ENCODE measurements at places on chromosomes 2 and 18.

GRCh38 chr2:218403810-218404209 lies 4.1 kb downstream of the CTDSP1 start:
- DNase-seq, result no peak

GRCh38 chr2:127158614-127159290 lies 51.8 kb upstream of the BIN1 start:
- no peak for DNase-seq

DNA sequence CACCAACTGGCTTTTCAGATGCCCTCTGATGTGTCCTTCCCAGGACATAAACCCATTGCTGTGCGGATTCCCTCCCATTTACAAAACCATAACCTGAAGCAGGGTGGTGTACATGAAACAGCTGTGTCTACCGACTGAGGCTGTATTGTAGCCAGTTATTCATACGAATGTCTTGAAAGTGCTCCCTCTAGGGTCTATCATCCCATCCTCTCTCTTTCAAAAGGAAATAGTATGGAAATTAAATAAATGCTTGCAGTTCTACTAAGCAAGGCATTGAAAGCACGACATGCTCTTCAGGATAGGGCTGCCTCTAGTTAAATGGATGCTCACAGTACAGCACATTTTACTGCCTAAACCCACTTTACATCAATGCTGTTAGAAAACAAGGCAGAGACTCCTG lies 112.2 kb upstream of the PXDN start:
- no peak for DNase-seq

- no peak for DNase-seq
These were observed 14.0 kb downstream of the ITM2C start for GRCh38 chr2:230878599-230879188.

- no peak for DNase-seq
These were observed 42.4 kb downstream of the CYB5A start for GRCh38 chr18:74249181-74249968.

DNA sequence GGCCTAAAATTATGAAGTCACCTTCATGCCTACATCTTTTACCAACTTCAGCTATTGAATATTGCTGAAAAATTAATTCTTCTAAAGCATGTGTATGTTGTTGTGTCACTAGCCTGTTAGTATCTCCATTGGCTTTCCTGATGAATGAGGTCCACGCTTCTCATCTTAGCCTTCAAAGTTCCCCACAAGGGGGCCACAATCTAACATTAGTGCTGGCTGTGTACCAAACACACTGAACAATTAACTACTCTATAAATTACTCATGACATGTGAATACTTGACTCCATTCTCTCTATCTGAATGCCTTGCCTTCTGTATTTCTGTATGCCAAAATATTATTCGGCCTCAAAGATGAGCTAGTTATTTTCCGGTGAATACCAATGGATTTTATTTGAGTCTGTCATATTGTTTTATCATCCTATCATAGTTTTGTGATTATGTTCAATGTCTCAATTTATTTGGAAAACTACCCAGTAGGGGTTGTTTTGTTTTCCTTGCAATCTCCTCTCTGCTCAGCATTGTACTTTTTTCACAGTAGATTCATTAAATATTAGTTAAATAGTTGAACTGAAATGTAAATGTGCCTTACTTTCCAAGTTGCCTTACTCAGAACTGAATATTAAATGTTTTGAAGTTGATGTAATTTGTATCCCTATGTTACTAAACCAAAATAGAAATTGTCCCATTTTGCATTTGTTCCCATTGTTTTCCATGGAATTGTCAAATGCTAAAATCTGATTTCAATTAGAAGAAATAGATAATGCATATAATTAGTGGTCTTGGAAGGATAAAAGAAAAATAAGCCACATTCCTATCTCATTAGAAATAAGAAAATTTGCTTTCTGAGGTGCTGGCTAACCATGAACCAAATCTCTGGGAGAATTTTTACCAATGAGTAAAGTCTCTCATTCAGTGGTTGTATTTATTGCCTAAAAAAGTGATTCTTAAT lies 208.4 kb upstream of the COL3A1 start:
- no peak for DNase-seq

- no peak for DNase-seq
These were observed 753 bp upstream of the HOXD3 start for GRCh38 chr2:176156301-176156806.

DNA sequence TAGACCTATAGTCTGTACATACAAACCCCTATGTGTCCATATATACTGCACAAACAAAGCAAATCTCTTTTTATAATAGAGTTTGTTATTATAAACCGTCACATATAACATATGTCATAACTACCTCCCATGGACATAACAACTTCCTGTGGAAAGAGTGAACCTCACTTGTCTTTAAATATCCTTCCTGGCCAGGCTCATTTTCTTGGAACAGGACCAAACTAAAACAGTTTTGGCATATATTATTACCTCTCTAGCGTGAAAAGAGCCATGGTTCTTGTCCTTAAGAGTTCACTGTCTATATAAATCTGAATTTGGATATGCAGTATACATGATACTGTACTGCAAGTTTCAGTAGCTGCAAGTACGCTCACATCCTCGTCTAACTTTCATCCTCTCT lies 28.3 kb upstream of the DNAJC27 start:
- no peak for DNase-seq

GRCh38 chr18:9803698-9804516 lies 81.9 kb upstream of the TXNDC2 start:
- no peak for DNase-seq

GRCh38 chr2:68594674-68595492 lies 48.5 kb upstream of the PROKR1 start:
- peak; percentile 40 for DNase-seq

GRCh38 chr2:188527581-188527993 lies 235.9 kb downstream of the GULP1 start:
- no peak for DNase-seq

GRCh38 chr2:120660771-120661459 lies 74.8 kb upstream of the GLI2 start:
- DNase-seq, result no peak

- no peak for DNase-seq
These were observed 21.5 kb upstream of the ALKAL2 start for GRCh38 chr2:309148-309953.

GRCh38 chr2:207983641-207984042 lies 41.7 kb downstream of the PLEKHM3 start:
- DNase-seq, result no peak

GRCh38 chr18:57595347-57595746 lies 8.8 kb upstream of the FECH start:
- no peak for DNase-seq

- no peak for DNase-seq
These were observed 12.7 kb upstream of the KCNK3 start for GRCh38 chr2:26679867-26680266.

DNA sequence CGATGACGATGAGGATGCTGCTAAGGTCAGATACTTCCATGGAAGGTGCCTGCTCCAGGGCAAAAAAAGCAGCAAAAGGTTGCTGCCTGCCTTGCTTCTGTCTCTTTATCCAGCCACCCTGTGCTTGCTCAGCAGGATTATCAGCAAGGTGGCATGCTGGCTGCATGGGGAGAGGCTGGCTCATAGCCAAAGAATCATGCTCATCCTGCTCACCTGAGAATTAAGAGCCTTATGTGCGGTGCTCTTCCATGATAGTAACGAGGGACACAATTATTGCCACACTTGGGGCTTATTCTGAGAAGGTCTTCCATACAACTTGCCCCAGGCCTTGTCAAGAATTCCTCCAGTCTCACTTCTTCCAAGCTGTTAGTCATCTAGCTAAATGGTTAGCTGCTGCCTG lies 60.4 kb upstream of the SEC11C start:
- no peak for DNase-seq

DNA sequence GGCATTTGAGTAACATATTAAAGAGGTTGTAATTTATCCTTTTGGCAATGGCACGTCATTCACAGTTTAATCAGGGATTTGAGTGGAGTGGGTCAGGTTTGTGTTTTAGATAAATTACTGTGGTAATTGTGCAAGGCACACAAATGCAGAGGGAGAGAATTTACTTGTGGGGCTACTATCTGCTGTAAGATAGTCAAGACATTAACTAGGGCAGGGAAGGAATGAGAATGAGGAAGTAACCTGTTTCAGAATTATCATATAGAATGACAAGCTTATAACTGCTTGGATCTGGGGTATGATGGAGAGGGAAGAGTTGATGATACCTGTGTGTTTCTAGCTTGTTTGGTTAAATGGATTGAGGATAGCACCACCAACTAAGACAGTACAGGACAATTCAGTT lies 58.9 kb upstream of the ZSWIM2 start:
- no peak for DNase-seq

DNA sequence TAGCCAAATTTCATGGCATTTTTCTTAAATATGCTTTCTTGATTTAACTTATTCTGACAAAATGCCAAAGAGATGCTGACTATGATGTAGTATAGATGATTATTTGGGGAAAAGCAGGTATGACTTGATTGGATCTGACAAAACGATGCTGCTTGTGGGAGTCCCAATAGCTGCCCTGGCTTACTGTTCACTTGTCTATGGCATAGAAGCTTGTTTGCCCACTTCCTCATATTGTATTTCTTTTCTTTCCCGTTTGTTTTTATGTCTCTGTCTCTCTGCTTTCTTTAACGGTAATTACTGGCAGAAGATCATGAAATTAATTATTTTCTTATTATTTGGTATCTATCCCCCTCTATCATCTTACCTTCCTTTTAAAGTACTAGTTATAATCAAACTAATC lies 43.0 kb downstream of the EPC2 start:
- DNase-seq, result no peak

GRCh38 chr2:234606896-234607295 lies 110.0 kb upstream of the ARL4C start:
- no peak for DNase-seq

GRCh38 chr2:197383825-197384224 lies 51.0 kb downstream of the SF3B1 start:
- no peak for DNase-seq

- no peak for DNase-seq
These were observed 99.0 kb downstream of the HS1BP3 start for GRCh38 chr2:20551945-20552328.

DNA sequence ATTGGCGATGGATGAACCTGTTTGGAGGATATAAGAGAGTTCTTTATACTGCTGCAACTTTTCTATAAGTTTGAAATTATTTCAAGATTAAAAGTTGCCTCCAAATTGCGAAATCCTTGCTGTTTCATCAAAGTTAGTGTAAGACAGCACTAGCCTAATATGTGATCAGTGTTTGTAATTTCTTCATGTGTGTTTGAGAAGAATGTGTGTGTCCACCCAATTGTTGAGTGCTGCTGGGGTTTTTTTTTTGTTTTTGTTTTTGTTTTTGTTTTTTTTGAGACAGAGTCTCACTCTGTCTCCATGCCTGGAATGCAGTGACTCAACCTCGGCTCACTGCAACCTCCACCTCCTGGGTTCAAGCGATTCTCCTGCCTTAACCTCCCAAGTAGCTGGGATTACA lies 33.4 kb downstream of the CDK15 start:
- no peak for DNase-seq

DNA sequence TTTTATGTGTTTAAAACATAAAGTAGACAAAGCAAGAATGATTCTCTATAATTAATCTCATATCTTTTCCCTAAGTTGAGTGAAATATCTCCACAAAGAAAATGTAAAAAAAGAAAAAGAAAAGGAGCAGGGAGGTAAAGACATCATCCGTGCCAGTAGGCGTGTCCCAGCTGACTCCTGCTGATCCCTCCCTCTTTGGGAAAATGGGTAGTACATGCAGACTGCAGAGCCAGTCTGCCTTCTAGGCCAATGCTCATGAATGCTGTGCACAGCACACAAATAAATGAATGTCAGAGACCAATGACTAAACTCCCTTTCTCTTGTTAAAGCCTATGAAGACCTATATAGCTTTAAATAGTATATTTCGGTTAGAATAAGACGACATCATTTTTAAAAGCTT lies 64.7 kb downstream of the RAPH1 start:
- DNase-seq, result no peak

DNA sequence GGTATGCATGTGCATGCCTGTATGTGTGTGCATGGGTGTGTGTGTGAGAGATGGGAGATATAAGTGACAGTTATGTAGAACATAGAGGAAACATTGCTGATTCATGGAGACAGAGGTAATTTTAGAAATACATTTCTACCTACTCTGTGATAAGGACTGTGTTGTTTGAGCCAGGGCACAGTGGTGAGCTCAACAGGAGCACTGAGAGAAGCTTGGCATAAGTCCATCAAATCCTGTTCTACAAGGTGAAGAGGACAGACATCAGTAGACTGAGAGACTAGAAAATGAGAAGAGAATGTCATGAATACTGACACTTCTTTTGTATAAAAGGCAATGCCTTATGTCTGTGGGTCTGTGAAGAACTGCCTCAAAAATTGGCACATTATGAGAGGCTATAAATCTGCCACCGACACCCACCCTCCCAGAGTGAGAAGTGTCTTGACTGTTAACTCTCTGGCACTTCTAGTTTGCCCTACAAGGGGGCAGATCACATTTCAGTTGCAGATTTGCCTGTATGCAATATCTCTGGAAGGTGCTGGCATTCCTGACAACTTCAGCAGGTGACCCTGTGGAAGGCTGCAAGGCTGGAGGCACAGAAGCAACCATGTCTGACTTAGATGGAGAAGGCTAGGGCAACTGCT lies 962.3 kb upstream of the NRXN1 start:
- DNase-seq, result no peak

DNA sequence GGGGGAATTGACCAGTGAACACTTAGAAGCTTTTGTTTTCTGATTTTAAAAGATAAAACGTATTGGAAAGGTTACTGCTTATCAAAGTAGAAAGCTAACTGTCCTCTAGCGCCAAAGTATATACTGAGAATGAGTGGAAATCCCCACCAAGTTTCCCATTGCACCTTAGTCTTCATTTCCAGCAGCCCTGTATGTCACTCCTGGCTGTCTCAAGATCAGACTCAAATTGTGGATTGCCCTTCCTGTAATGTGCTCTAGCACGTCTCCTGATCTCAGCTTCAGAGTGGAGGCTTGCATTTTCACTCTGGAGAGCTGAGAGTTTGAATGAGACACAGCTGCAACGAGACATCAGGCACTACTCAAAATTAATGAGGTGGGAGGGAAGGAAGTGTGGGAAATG lies 26.6 kb downstream of the MFF start:
- DNase-seq, result no peak

GRCh38 chr2:152042636-152043615 lies 55.9 kb downstream of the CACNB4 start:
- no peak for DNase-seq

DNA sequence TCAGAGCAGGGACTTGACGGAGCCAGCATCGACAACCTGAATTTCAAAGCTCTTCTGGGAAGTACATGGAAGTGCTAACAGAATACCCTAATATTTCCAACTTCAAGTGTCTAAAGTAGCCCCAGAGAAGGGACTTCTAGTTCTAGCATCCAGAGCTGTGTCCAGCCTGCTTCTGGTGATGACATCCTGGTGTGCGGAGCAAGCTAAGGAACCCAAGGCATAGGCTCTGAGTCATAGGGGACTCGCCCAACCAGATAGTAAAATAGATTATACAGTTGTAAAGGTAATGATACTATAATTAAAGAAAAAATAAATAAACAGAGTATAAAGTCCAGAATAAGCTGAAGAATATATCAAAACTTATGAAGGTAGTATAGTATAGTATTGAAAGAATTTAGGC lies 108.1 kb upstream of the SERPINE2 start:
- DNase-seq, result peak; percentile 88

GRCh38 chr2:163612332-163612731 lies 123.5 kb downstream of the FIGN start:
- no peak for DNase-seq

Measured in LoVo (cell line).